ENCODE measurements at places on chromosomes 13 and 19.

DNA sequence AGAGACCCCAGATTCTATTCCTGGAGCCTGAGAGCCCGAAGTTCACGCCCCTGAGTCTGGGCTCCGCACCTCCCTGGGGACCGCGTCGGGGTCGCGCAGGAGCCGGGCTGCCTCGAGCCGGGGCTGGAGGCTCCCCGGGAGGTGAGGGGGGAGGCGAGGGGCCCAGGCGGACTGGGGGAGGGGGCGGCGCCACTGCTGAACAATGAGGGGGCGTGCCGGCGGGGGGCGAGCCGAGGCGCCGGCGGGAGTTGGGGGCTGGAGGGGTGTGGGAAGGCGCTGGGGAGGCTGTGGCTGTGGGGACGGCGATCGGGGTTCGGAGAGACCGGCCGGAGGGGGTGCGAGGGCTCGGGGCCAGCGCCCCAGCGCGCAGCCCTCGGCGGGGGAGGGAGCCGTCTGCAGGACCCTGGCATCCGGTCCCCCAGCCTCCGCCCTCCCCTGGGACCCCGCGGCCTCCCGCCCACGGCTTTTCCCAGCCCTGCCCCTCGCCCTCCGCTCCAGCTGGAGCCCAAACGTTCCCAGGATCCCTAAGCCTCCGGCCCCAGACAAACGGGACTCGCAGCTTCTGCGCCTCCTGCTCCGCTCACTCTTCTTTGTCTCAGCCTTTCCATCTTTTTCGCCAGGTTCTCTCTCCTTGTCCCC, 922 bp downstream of the PLEKHG2 start:
- peak overlapping the region; percentile 93 for H3K4me3 ChIP-seq
- H3K36me3 ChIP-seq = peaks cover 5% of the 10 kb centered on the region
- no peak for DNase-seq
- peak overlapping the region; percentile 92 for H3K27ac ChIP-seq

GRCh38 chr19:1785310-1785709, 26.8 kb downstream of the ATP8B3 start:
- H3K4me1 ChIP-seq = no peaks in the 10 kb centered on the region
- no peak for DNase-seq
- H3K27ac ChIP-seq = no peak overlapping the region
- H3K27me3 ChIP-seq = peaks cover 17% of the 10 kb centered on the region
- H3K36me3 ChIP-seq = no peaks in the 10 kb centered on the region

- no peak overlapping the region for H3K4me3 ChIP-seq
- peaks cover 6% of the 10 kb centered on the region for H3K36me3 ChIP-seq
- H3K4me1 ChIP-seq = peaks cover 8% of the 10 kb centered on the region
- H3K27me3 ChIP-seq = no peaks in the 10 kb centered on the region
- DNase-seq = no peak
Observed at GRCh38 chr19:43479961-43480561, 14.7 kb upstream of the LYPD3 start.

- H3K4me1 ChIP-seq = peaks cover 3% of the 10 kb centered on the region
- no peaks in the 10 kb centered on the region for H3K36me3 ChIP-seq
- H3K27me3 ChIP-seq = no peaks in the 10 kb centered on the region
- DNase-seq = no peak
- no peak overlapping the region for H3K4me3 ChIP-seq
Observed at GRCh38 chr19:47595944-47596343, 13.0 kb upstream of the BICRA start.

GRCh38 chr13:105814219-105814901, 721.1 kb downstream of the EFNB2 start:
- H3K4me1 ChIP-seq = no peaks in the 10 kb centered on the region
- H3K36me3 ChIP-seq = no peaks in the 10 kb centered on the region
- H3K27me3 ChIP-seq = no peaks in the 10 kb centered on the region
- H3K27ac ChIP-seq = no peak overlapping the region
- DNase-seq = no peak

- no peak overlapping the region for H3K27ac ChIP-seq
- H3K27me3 ChIP-seq = no peaks in the 10 kb centered on the region
- H3K4me3 ChIP-seq = no peak overlapping the region
- peaks cover 20% of the 10 kb centered on the region for H3K4me1 ChIP-seq
- no peaks in the 10 kb centered on the region for H3K36me3 ChIP-seq
Observed at GRCh38 chr13:48567515-48568369, 34.9 kb upstream of the RCBTB2 start.

GRCh38 chr13:47843005-47843404, 158.1 kb downstream of the SUCLA2 start:
- no peaks in the 10 kb centered on the region for H3K4me1 ChIP-seq
- no peak for DNase-seq
- no peak overlapping the region for H3K27ac ChIP-seq
- no peaks in the 10 kb centered on the region for H3K36me3 ChIP-seq
- H3K27me3 ChIP-seq = no peaks in the 10 kb centered on the region

DNA sequence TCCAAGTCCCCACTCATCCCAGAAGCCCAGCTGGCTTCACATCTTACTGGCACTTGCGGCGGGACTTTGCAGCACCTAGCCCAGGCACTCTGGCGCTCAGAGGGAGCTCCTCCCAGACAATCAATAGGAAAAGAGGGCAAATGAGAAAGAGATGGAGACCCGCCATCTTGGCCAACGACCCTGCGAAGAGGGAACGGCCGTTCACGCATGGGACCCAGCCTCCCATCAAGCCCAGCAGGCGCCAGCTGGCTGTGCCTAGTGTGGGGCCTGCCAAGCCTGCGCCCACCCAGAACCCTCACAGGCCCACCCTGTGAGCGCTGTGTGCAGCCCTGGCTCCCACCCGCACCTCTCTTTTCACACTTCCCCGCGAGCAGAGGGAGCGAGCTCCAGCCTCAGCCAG, 317.8 kb upstream of the SPRY2 start:
- DNase-seq = no peak
- H3K4me3 ChIP-seq = no peak overlapping the region
- H3K36me3 ChIP-seq = no peaks in the 10 kb centered on the region
- H3K27me3 ChIP-seq = no peaks in the 10 kb centered on the region

DNA sequence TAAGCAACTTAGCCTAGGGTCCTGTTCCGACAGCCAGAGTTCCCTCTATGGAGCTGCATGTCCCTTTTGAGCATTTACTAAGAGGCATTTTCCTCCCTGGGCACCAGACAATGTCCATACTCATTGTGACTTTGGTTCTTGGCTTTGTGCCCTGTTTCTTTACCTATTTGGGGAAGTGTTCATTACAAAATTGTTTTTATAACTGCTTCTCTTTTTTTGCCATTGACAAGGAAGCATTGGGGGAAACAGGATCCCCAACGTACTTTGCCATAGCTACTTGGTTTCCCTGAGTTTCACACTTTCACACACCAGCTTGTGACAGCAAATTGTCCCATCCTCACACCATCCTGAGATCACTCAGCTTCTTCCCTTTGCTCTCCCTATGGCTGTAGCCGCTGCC, 81.1 kb upstream of the SIAH3 start:
- H3K27ac ChIP-seq = no peak overlapping the region
- H3K36me3 ChIP-seq = no peaks in the 10 kb centered on the region
- H3K4me3 ChIP-seq = no peak overlapping the region
- H3K27me3 ChIP-seq = no peaks in the 10 kb centered on the region

GRCh38 chr13:95593462-95593861, 40.9 kb downstream of the CLDN10 start:
- no peaks in the 10 kb centered on the region for H3K4me1 ChIP-seq
- no peaks in the 10 kb centered on the region for H3K27me3 ChIP-seq
- no peaks in the 10 kb centered on the region for H3K36me3 ChIP-seq
- DNase-seq = no peak
- H3K4me3 ChIP-seq = no peak overlapping the region

GRCh38 chr13:65530688-65531087, 1699.4 kb downstream of the PCDH9 start:
- H3K27me3 ChIP-seq = no peaks in the 10 kb centered on the region
- no peaks in the 10 kb centered on the region for H3K36me3 ChIP-seq
- H3K4me3 ChIP-seq = no peak overlapping the region
- no peak overlapping the region for H3K27ac ChIP-seq
- no peaks in the 10 kb centered on the region for H3K4me1 ChIP-seq

GRCh38 chr19:8231073-8231604, 22.0 kb downstream of the CERS4 start:
- no peaks in the 10 kb centered on the region for H3K27me3 ChIP-seq
- no peak overlapping the region for H3K27ac ChIP-seq
- H3K4me3 ChIP-seq = no peak overlapping the region
- H3K36me3 ChIP-seq = no peaks in the 10 kb centered on the region
- DNase-seq = no peak
- H3K4me1 ChIP-seq = no peaks in the 10 kb centered on the region

GRCh38 chr19:3360421-3361383, 5.7 kb upstream of the NFIC start:
- H3K27me3 ChIP-seq = no peaks in the 10 kb centered on the region
- peak overlapping the region; percentile 76 for H3K4me3 ChIP-seq
- H3K36me3 ChIP-seq = no peaks in the 10 kb centered on the region
- H3K4me1 ChIP-seq = peaks cover 35% of the 10 kb centered on the region
- peak; percentile 57 for DNase-seq
- H3K27ac ChIP-seq = peak overlapping the region; percentile 69

- DNase-seq = no peak
- peak overlapping the region; percentile 87 for H3K4me3 ChIP-seq
Observed at GRCh38 chr19:571566-571974, 826 bp upstream of the BSG start.

GRCh38 chr19:8655340-8655709, 24.9 kb downstream of the NFILZ start:
- H3K4me1 ChIP-seq = peaks cover 13% of the 10 kb centered on the region
- DNase-seq = peak; percentile 40
- no peak overlapping the region for H3K27ac ChIP-seq
- peak overlapping the region; percentile 59 for H3K4me3 ChIP-seq

- DNase-seq = no peak
- H3K4me1 ChIP-seq = no peaks in the 10 kb centered on the region
- no peaks in the 10 kb centered on the region for H3K36me3 ChIP-seq
- no peaks in the 10 kb centered on the region for H3K27me3 ChIP-seq
Observed at GRCh38 chr13:109667807-109668291, 118.5 kb downstream of the IRS2 start.

DNA sequence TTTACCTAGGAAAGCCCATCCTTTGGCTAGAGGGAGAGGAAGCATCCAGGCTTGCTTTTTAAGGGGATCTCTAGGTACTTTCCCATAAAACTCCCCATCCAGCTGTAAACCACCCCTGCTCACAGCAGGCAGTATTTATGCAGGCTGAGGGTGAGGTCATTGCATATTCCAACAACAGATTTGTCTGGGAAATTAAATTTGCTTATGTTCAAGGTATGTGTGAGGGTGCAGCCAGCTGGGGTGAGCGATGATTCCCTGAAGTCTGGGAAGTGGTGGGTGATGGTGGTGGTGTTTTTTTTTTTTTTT, 96.3 kb upstream of the C1QTNF9B start:
- H3K4me3 ChIP-seq = no peak overlapping the region
- H3K27me3 ChIP-seq = no peaks in the 10 kb centered on the region
- H3K27ac ChIP-seq = no peak overlapping the region
- no peaks in the 10 kb centered on the region for H3K36me3 ChIP-seq
- no peaks in the 10 kb centered on the region for H3K4me1 ChIP-seq

GRCh38 chr19:2084993-2085720, 11.0 kb downstream of the MOB3A start:
- H3K27me3 ChIP-seq = no peaks in the 10 kb centered on the region
- H3K27ac ChIP-seq = peak overlapping the region; percentile 99
- H3K36me3 ChIP-seq = peaks cover 8% of the 10 kb centered on the region
- peak; percentile 98 for DNase-seq

- no peak overlapping the region for H3K4me3 ChIP-seq
- H3K27ac ChIP-seq = no peak overlapping the region
- no peaks in the 10 kb centered on the region for H3K4me1 ChIP-seq
- DNase-seq = no peak
- H3K36me3 ChIP-seq = no peaks in the 10 kb centered on the region
- no peaks in the 10 kb centered on the region for H3K27me3 ChIP-seq
Observed at GRCh38 chr13:83151308-83151660, 731.0 kb downstream of the SLITRK1 start.

DNA sequence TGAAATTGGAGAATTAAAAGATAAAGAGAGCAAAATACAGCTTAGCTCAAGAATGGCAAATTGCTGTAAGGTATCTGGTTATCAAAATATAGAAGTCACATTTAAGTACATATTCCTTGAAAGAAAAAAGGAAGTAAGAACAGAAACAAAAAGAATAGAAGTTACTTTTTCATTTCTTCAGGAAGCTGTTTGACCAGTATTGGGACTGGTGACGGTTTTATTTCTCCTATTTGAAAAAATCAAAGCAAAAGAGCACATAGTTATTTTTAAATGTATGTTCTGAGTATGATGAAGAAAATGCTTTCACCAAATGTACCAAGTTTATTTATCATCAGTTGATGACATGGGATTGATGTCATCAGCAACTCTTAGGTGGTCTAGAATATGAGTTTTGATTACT, 83.1 kb upstream of the OXGR1 start:
- no peak overlapping the region for H3K27ac ChIP-seq
- DNase-seq = no peak
- H3K27me3 ChIP-seq = no peaks in the 10 kb centered on the region
- H3K4me3 ChIP-seq = no peak overlapping the region
- H3K36me3 ChIP-seq = no peaks in the 10 kb centered on the region

GRCh38 chr19:1244693-1245451, 3.3 kb downstream of the ATP5F1D start:
- H3K36me3 ChIP-seq = no peaks in the 10 kb centered on the region
- no peaks in the 10 kb centered on the region for H3K27me3 ChIP-seq
- no peak for DNase-seq
- H3K4me1 ChIP-seq = peaks cover 51% of the 10 kb centered on the region
- no peak overlapping the region for H3K4me3 ChIP-seq

DNA sequence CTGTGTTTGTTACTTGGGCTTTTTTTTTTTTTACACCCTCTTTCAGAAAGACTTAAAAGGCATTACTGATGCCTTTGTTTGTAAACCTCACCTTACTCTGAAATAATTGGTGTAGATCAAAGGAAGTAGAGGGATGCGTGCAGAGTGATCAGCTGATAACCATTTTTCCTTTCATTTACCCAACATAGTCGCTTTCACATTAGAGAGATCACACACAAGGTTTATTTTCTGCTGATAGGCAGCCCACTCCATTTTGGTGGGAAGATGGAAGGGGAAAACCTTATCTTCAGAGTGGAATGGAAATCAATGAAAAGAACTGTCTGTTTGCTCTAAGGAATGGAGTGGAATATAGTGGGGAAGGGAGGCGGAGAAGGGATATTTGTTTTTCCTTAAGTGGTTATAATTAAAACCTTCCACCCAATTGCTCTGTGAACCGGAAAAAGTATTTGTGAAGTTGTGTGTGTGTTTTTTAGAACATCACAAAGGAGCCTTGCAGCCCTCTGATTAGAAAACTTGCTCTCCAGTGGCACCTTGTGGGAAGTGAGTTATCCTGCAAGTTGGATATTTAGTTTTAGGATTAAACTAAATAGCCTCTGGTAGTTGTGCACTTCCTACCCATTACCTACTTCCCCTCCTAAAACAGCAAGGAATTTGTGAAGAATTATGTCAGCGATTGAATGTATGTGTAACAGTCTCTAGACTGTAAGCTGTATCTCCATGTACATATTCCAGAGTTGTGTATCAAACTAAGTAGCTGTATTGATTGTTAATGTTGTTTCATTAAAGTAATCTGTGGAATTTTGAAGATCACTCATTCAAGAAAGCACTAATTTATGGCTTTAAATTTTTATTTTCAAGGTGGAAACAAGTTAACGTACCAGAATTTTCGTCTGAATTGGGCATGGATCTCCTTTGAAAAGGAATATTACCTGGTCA, 76.8 kb downstream of the FREM2 start:
- H3K36me3 ChIP-seq = no peaks in the 10 kb centered on the region
- H3K4me1 ChIP-seq = no peaks in the 10 kb centered on the region
- H3K4me3 ChIP-seq = no peak overlapping the region
- no peak for DNase-seq

Data from CD8-positive, alpha-beta memory T cell (primary cell).